ENCODE measurements at places on chromosomes 2 and 18.

- no peak for DNase-seq
These were observed 403.4 kb upstream of the MMADHC start for GRCh38 chr2:149990965-149991364.

- DNase-seq, result no peak
These were observed 71.2 kb upstream of the AFF3 start for GRCh38 chr2:100213595-100213994.

- DNase-seq, result no peak
These were observed 10.9 kb downstream of the ALK start for GRCh38 chr2:29910465-29910864.

- no peak for DNase-seq
These were observed 230.9 kb upstream of the FSIP2 start for GRCh38 chr2:185507719-185508118.

DNA sequence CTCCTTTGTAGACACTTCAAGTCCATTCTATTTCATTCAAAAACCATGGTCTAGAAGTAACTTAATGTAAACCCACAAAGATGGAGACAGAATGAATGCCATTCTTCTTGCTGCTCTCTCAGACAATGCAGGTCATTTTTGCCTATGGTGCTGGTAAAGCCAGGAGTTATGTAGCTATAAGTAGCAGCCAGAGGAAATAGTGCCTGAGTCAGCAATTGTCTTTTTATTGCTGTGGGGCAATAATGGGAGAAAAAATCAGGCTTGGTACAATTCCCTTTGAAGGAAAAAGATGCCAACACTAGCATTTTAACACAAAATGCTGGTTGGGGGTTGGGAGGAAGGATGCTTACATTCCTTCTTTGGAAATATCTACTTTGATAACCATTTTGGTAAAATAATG is 43.5 kb downstream of the SCN1A start:
- no peak for DNase-seq

GRCh38 chr2:46813680-46814079 is 101.9 kb downstream of the MCFD2 start:
- no peak for DNase-seq

- DNase-seq, result no peak
These were observed 66.7 kb upstream of the SH3RF3 start for GRCh38 chr2:109062145-109062858.

GRCh38 chr2:177832611-177833433 is 239.8 kb downstream of the PDE11A start:
- DNase-seq, result no peak

DNA sequence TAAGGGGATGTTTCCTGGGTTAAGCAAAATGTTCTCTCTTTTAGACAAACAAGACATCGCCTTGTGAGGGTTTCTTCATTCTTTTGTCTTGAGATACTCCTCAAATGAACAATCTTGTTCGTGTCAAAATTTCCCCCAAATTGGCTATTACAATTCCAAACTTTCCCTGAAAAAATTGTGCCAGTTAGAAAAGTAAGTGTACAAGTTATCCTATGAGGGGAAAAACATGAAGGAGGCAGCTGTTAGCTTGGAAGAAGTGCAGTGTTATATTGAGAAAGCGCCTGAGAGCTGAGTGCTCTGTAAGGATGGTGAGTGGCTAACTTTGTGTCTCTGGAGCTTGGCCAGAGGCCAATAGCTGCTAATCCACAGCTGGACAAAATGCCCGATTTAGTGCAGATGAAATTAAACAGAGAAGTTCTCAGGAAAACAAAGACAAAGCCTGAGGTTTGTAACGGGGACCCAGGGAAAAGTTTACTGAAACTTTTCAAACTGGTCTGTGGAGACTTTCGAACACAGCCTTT is 14.1 kb upstream of the PLEKHH2 start:
- DNase-seq, result peak; percentile 25

GRCh38 chr18:36752929-36753865 is 75.6 kb downstream of the TPGS2 start:
- DNase-seq, result no peak

- no peak for DNase-seq
These were observed 42.9 kb upstream of the MYO1B start for GRCh38 chr2:191202209-191202721.

- no peak for DNase-seq
These were observed 36.8 kb downstream of the MYT1L start for GRCh38 chr2:2294183-2294690.

DNA sequence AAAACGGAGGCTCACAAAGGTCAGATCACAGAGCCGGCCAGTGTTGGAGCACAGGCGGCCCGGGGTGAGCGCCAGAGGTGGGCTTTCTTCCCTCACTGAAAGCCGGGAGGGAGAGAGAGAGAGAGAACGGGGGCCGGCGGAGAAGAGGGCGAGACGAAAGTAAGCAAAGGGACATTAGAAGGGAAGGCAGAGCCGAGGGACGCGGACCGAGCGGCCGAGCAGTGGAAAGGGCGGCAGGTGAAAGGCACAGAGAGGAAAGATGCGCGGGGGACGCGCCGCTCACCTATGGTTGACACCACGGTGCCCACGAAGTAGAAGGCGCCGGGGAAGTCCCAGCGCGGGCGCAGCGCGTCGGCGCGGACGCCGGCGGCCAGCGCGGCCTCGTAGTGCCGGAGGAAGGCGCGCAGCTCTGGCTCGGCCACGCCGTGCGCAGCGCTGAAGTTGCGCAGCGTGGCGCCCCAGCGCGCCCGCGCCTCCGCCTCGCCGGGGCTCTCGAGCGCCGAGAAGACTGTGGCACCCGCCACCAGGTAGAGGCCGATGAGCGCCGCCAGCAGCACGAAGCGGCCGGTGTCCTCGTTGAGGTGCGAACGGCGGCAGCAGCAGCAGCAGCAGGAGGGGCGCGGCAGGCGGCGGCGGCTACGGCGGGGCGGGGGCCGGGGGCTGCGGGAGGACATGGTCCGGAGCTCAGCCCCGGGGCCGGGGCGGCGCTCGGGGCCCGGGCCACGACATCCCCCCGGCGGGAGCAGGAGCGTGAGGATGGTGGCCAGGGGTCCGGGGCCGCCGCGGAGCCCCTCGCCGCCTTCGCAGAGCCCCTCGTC is 166.9 kb downstream of the MSH2 start:
- DNase-seq, result no peak

DNA sequence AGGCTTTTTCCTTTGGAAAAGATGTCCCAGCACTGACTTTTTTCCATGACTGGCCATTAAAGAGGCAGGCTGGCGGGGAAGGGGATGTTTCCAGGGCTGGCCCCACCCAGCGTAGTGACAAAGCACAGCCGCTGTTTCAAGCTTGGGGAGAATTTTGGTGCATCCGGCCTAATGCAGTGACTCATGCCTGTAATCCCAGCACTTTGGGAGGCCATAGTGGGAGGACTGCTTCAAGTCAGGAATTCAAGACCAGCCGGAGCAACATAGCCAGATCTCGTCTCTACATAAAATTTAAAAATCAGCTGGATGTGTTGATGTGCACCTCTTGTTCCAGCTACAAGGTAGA is 78.0 kb upstream of the SH3BP4 start:
- DNase-seq, result no peak

DNA sequence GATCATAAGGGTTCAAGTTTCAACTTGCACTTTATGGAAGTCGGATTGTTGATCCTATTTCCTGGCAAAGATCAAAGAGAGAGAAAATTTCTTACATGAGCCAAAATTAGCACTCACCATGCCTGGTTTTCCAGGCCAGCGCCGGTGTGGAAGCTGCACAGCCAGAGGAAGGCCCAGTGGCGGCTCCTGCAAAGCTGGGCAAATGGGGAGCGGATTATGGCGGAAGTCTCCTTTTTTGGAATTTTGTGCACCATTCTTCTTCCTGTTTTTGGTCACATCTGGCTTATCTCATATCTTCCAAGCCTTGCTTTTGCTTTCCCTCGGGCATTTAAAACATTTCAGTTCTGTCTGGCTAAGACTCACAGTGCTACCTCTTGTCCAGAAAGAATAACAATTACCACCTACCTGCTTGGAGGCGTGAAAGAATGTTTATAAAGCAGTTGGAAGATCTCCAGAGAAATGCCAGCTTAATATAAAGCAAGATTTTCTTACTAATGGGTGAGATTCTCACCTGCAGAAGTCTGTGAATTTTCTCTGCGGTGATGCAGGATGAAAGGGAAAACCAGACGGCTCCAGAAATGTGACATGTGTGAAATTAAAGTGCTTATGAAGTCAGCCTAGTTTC is 94.3 kb downstream of the ASAP2 start:
- DNase-seq, result no peak

GRCh38 chr2:139495851-139496250 is 715.7 kb upstream of the NXPH2 start:
- no peak for DNase-seq

DNA sequence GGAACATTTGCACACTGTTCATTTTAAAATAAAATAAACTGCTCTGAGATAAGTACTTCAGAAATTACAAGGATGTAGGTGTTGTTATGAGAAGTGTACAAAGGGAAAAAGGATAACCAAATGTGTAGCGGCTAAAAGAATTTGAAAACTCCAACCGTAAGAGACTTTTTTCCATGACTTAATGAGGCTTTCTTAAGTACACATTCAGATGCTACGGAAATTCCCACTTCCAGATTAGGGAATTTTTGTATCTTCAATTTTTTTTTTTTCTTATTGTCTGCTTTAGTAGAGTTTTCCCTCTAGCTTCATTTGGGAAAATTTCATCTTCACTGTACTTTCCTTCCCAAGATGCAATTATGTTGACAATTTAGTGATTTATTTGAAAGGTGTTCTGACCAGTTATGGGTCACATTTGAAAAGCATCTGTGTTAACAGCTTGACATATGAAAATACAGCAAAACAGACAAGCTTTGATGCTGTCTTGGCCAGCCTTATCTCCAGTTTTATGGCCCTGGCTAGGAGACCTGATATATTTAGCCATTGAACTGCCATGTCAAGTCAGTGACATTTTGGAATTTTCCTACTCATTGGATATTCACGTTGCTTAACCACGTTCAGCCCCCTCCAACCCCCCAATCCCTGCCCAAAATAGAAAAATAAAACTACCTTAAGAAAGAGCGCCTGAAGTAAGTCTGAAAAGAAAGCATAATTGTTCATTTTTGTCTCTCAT is 105.6 kb downstream of the FEZ2 start:
- DNase-seq, result no peak

DNA sequence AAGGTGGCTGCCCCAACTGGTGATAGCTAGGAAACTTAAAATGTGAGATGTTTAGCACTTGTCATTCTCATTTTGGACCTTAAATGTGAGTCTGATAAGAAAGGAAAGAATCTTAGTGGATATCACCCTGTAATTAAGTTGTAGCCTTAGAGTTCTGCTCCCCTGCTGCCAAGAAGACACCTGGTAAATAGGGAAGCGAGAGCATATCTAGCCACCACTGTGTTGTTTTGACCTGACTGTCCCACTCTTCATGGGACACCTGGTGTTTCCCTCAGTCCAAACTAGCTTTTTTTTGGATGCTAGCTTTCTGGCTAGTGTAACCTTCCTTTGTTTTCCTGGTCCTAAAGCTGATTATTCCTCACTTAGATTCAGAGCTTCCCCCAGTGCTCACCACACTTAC is 357.6 kb downstream of the RAD51AP2 start:
- DNase-seq, result no peak

DNA sequence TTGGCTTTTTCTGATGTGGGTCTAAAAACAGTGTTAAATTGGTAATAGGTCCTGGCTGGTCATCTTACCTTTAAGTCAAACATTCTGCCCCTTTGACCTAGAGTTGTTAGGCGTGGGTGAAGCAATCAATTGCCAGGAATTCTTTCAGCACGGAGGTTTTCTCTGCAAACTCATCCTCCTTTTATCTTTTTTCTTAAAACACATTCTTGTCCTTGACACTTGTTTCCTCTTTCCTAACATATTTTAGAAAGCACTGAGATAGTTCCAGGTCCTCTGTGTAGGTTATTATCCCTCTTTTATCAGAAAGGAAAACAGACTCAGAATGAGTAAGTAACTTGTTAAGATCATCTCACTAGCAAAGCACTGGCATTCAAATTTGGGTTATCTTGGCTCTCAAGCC is 18.6 kb upstream of the AP1S3 start:
- no peak for DNase-seq

- DNase-seq, result no peak
These were observed 79.1 kb upstream of the CYP1B1 start for GRCh38 chr2:38155015-38155414.

DNA sequence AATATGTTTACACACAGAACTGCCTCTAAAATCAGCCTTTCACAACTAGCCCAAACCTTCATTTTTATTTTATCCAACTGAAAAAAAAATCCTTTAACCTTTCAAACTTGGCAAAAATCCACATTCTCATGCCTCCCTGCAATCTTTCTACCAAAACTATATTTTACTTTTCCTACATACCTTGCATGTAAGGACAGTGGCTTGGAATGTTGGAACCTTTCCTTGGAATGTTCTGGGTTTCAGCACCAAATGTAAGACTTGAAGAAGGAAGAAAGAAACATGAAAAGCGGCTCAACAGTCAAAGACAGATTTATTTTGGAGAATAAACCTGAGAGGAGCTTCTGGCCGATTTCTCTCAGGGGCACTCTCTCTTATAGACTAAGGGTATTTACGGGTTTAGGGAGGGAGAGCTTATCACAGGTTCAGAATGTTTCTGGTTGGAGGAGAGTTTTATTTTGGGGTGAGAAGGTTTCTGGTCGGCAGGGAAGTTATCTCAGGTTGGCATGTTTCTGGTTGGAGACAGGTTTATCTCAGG is 79.7 kb downstream of the RRM2 start:
- no peak for DNase-seq

GRCh38 chr2:74502720-74503505 is 3.5 kb upstream of the LBX2 start:
- peak; percentile 69 for DNase-seq

GRCh38 chr2:190526105-190526750 is 8.3 kb downstream of the NEMP2 start:
- DNase-seq, result peak; percentile 71

DNA sequence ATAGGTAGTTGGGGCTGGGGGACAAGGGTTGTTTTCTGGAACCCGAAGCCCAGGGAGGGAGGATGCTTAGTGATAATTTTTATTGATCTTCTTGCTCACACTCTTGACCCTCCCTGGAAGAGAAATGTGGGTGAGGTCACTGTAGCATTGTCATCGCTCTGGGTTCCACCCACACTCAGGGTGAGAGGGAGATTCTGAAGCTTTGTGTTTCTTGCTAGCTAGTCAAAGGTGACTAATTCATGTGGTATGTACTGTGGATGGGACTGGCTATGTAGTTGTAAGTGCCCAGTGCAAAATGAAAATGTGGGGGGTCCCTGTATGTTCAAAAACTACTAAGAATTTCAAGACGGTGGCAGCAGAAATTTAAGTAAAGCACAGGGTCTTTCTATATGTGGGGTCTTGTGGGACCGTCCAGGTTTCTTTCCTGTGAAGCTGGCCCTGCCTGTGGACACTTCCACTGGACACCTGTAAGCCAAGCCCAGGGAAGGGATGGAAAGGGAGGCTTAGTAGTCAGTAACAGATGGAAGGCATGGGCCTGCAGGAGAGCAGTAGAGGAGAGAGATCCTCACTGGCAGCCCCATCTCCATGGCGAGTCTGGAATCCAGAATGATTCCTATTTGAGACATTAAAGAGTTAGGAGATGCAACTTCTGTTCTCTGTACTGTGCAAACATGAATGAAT is 35.0 kb downstream of the TSN start:
- no peak for DNase-seq

DNA sequence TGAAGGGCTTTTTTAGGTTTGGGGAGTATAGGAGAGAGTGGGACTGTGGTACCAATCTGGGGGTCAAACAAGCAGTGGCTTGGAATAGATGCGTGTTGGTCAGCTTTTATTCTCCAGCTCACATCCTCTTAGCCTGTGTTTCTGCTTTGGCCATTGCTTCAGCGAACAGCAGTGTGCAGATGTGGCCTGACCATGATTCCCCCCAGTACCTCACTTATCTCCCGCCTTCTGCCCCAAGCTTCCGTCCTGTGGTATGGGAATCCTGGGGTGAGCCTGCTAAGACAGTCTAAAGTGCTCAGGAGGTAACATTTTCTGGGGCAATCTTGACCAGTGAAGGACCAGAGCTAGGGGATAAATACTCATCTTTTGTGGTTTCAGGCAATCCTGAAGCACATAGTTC is 84.9 kb upstream of the TNP1 start:
- DNase-seq, result no peak

Measured in MV-4-11 (cell line).